Stimulated activated CD4-positive, alpha-beta T cell treated with anti-CD3 and anti-CD28 coated beads, Interleukin-1b, Interleukin-23, amount 100 ng/mL, for 1 hour (primary cell): ENCODE measurements at places on chromosomes 6 and 20.

GRCh38 chr20:38173237-38174156 is 8.4 kb upstream of the TGM2 start:
- no peak for DNase-seq

- DNase-seq: no peak
These were observed 70.6 kb upstream of the TCF21 start for GRCh38 chr6:133818320-133818719.

DNA sequence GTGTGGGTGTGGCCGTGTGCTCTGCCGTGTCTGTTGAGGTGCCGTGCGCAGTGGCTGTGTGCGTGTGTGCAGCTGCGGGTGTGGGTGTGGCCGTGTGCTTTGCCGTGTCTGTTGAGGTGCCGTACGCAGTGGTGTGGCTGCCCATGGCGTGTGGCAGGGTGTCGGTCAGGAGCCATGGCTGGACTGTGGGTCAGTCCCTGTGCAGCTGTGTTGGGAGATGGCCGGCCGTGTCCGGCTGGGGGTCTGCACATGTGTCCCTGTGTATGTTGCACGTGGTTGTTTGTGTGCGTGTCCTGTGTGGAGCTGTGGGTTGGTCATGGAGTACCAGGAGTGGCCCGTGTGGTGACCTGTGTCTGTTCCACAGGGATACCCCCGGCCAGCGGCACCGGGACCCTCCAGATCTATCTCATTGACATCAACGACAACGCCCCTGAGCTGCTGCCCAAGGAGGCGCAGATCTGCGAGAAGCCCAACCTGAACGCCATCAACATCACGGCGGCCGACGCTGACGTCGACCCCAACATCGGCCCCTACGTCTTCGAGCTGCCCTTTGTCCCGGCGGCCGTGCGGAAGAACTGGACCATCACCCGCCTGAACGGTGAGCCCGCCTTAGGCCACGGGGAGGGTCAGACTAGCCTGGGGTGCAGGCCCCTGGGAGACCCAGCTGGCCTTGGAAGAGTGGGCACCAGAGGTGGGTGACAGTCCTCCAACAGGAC is 137.7 kb downstream of the TAF4 start:
- DNase-seq: no peak

- DNase-seq: no peak
These were observed 223.2 kb downstream of the PRL start for GRCh38 chr6:22073516-22074198.

GRCh38 chr20:13173201-13173600 is 47.9 kb upstream of the ISM1 start:
- no peak for DNase-seq

GRCh38 chr6:21201637-21202350 is 391.8 kb upstream of the SOX4 start:
- no peak for DNase-seq

DNA sequence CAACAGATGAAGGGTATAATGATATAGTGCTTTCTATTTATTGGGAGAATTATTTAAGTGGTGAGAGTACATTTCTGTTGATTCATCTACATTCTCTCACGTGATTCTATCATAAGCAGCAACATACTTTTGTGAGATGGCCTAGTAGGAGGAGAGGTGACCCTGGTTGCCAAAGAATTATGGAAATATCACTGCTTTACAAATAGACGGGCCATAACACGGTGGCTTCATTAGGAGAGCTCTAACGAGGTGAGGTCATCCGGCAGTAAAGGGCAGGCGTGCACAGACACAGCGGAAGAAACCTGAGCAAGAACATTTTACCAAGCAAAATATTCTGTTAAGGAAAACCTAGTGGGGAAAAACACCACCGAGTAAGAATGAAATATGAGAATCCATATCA is 337.4 kb upstream of the QKI start:
- DNase-seq: no peak

DNA sequence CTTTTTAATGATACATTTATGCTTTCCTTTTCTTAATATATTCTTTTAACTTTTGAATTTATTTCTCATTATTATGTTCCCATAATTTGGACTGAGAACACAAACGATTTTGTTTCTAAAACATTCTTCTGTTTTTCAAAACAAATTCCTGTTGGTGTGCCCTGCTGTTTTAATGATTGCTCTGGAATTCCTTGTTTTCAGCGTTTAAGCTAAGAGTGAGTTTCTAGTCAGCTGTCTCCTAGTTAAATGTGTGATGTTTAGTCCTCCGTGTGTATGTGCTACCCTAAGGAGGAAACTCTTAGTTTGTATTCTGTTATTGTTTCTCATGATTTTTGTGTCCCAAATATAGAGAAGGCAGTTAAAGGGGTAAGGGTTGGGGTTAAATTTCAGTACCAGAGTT is 306.1 kb upstream of the RGS17 start:
- DNase-seq: no peak

DNA sequence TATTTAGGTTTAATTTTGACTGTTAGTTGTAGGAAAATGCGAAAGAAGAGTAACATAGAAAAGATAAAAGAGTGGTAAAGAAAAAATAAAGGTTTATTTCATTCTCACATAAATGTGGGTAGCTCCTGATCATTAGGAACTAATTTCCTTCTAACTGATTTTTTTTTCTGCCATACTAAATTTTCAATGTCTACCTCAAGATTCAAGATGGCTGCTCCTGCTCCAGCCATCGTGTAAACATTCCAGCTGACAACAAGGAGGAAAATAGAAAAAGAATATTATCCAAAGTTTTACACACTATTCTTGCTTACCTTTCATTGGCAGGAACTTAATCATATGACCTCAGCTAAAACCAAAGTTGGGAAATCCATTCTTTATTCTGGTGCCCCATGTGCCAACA is 488.2 kb downstream of the LMBRD1 start:
- DNase-seq: no peak

DNA sequence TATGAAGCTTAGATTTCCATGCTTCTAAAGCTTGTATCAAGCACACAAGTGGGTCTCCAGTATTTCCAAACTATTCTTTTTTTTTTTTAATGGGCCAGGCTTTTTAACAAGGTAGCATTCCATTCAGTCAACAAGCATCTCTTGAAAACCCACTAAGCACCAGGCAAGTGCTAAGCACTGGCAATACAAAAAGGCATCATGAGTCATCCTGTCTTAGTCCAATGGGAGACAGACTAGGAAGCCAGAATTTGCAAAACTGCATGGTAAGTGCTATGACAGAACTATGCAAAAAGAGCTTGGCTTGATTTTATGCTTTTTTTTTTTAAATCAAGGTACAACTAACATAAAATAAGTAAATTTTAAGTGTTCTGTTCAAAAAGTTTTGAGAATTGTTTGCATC is 109.3 kb upstream of the DST start:
- DNase-seq: no peak

- no peak for DNase-seq
These were observed 165.6 kb downstream of the ATXN1 start for GRCh38 chr6:16595514-16596120.

DNA sequence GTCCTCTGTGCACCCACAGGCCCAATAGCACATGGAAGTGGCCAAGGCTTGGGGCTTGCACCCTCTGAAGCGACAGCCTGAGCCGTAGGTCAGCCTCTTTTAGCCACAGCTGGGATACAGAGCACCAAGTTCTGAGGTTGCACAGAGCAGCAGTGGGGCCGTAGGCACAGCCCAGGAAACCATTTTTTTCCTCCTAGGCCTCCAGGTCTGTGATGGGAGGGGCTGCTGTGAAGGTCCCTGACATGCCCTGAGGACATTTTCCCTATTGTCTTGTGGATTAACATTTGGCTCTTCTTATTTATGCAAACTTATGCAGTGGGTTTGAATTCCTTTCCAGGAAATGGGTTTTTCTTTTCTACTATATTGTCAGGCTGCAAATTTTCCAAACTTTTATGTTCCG is 878.7 kb upstream of the MAN1A1 start:
- DNase-seq: no peak

DNA sequence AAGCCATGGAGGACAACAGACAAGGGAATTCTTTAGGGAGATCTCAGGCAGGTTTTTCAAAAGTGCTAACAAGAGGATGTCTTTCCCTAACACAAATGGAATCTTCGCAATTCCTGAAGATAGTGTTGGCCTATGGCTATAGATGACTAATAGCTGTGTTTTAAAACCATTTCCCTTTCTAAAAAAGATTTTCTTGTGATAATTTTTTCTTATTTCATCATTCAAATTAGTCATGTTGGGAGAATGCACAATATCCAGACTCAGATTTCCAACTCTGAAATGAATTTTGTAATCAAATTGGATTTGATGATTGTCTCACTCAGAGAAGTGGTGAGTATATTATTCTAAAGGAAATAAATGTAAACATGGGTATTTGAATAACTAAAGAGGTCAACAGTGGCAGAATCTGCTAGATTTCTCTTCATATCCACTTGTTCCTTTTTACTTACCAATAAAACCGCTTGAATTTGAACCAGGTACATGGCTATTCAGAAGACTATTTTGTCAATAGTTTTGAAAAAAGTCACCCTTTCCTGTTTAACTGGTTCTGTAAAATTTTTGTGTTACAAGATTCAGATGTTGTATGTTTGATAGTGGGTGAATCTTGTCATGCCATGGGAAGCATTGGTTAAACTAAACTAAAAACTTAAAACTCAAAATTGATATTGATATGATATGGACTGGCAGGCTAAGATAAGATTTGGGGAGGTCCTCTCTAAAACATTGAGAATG is 1223.7 kb upstream of the EYS start:
- DNase-seq: no peak

DNA sequence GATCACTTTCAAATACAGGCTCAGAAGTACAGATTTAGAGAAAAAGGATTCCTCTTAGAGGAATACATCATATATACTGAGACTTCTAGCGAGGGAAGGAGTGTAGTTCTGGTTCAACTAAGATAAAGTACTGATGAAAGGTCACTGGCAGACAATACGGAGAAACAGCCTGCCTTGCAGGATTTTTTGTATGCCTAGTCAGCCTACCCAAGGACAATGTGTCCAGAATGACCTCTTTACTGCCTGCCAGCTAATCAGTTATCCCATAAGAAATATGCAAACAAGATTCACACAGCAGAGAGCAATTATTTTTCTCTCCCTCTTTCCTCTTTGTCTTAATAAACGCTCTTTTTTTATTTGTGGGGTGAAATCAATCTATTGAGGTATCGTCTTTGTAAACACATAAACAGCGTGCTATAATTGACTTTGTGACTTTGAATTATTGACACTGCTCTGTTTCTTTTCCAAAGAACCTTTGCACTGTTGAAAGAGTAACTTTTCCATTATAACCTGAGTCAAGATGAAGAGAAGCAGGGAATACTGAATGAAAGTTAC is 1.4 kb upstream of the TSPYL4 start:
- no peak for DNase-seq
